Regular cardiac myocyte (primary cell): ENCODE measurements at places on chromosomes 3 and 15. TPM values are rescaled to one million over a fixed set of nuclear protein-coding genes. Genes with fewer than 3 reads are reported as not detected.

NAALADL2 gene
- total RNA-seq = 5.8 and 7.3 TPM in 2 replicates

RARRES1 gene
- total RNA-seq = 20.1 and 111 TPM in 2 replicates

LRRC34 gene
- 1.1 and 2.9 TPM in 2 replicates for total RNA-seq

CPNE9 gene
- 0.19 TPM in 1 of 2 replicates, not detected in the other for total RNA-seq

TICRR gene
- total RNA-seq = 3.7 and 5.0 TPM in 2 replicates

ABHD17C gene
- total RNA-seq = 7.5 and 12.1 TPM in 2 replicates

LMAN1L gene
- not detected in 2 replicates for total RNA-seq

KIF7 gene
- 11.3 and 15.7 TPM in 2 replicates for total RNA-seq

CD96 gene
- under 0.01 TPM in 2 replicates for total RNA-seq

POPDC2 gene
- total RNA-seq = 0.56 and 0.58 TPM in 2 replicates

WDR93 gene
- total RNA-seq = under 0.01 TPM in 1 of 2 replicates, not detected in the other

FMN1 gene
- 0.58 and 0.85 TPM in 2 replicates for total RNA-seq

ABTB1 gene
- 9.2 and 16.6 TPM in 2 replicates for total RNA-seq

IQCF5 gene
- total RNA-seq = not detected in 2 replicates

SLTM gene
- total RNA-seq = 47.1 and 65.9 TPM in 2 replicates

ARHGEF26 gene
- 1.1 and 4.0 TPM in 2 replicates for total RNA-seq
